ENCODE measurements at places on chromosomes 12 and 14.

DNA sequence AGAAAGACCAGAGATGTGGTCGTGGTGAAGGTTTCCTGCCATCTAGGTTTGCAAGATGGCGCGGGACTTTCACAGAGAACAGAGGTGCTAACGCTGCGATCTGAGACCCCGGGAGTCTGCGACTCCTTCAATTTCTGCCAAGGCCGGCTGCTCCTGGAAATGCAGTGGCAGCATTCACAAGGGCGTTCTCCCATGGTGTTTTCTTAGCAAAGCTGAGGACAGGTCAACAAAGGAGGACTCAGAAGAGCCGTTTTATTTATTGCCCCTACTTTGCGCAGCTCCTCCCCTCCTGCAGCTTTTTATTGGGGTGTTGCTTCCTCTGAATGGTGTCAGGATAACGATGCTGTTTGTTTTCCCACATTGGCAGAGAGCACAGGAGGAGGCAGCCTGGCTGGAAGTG, 86.3 kb downstream of the TMEM132C start:
- no peak for DNase-seq

DNA sequence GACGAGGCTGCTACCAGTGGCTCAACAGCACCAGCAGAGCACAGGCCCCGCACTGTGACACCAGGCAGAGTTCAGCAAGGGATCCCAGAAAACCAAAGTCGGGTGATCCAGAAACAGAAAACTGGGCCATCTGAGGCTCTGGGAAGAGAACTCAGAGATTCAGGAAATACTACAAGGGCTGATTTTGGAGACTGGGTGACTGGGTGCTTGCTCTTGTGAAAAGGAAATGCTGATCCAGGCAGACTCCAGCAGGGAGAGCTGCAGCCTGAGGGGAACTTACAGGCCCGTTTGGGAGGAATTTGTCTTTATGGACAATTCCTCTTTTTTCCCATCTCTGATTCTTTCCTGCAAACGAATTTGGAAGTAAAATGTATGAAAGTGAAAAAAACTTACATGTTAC, 28.2 kb downstream of the FOXN3 start:
- no peak for DNase-seq

- no peak for DNase-seq
These were observed 15.1 kb upstream of the RPLP0 start for GRCh38 chr12:120215766-120216735.

DNA sequence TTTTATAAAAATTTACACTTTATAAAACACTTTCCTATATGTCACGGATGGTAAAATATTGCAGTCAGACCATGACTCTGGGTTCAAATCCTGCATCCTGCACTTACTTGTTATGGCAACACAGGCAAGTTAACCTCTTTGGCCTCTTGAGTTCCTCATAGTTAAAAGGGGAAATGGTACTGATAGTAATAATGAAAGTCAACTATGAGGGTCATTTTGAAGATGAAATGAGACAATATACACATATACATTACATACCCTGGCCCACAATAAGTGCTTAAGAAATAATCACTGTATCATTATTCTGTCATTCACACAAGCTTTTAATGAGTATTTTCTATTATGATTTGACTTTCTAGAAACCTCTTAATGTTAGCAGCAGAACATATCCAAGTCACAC, 64.4 kb downstream of the C12orf42 start:
- no peak for DNase-seq

DNA sequence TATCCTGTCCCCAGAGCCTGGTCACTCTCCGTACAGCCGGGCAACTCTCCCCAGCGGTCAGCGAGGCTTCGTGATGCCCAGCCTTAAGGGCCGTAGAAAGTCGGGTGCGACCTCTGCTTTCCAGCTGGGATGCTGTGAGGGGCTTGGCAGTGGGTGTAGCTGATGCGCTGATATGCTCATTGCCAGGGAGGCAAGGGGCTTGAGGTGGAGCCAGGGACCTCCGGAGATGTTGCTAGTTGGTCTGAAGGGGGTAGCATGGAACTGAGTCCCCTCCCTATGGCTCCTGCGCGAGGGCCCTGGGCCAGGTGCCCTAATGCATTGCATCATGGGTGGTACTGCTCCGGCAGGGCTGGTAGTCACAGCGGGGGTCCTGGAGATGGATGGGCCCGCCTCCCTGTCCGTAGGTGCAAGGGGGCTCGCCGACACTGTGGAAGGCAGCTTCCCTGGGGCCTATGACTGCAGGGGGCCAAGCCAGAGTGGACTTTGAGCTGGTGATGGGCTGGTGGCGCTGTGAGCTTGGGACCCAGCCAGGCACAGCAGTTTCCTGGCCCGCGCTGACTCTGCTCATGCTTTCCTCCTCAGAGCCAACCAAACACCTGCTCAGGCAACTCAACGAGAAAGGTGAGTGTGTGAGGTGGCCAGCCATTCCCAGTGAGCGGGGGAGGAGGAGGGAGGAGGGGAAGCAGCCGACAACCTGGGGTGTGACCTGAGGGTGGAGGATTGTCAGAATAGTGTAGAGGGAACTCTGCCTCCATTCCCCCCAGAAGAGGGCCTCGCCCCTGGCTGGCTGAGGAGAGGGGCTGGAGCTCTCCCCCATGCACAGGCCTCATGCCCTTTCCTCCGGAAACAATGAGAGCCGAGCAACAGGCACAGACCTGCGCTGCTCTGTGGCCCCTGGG, 32.3 kb downstream of the PLEKHG3 start:
- no peak for DNase-seq

GRCh38 chr12:39616251-39616650, 3.4 kb downstream of the ABCD2 start:
- DNase-seq, result no peak

DNA sequence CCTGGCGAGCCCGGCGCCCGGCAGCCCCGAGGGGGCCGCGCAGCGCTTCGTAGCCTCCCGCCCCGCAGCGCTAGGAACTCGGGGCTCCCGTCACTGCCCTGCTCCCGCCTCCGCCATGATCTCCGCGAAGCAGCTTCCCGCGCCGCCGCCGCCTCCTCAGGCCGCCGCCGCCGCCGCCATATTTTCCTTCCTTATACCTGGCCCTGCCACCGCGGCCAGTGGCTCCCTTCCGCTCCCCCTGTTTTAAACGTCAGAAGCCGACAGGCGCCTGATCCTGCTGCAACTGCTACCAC, 286 bp downstream of the PPP4R3A start:
- DNase-seq, result no peak

Data from left forelimb (tissue), 1 donor.